Glutamatergic neuron (in vitro differentiated cells): ENCODE measurements at places on chromosomes 2 and 18.
A peak's percentile ranks its signal among the peaks of the same experiment; 100 is the strongest.

- no peak for DNase-seq
- peaks cover 10% of the 10 kb centered on the region for H3K4me1 ChIP-seq
- H3K4me3 ChIP-seq: no peak overlapping the region
- no peak overlapping the region for H3K27ac ChIP-seq
These were observed 13.8 kb downstream of the MAPK4 start for GRCh38 chr18:50573679-50574078.

- no peak overlapping the region for H3K4me3 ChIP-seq
- DNase-seq: no peak
- H3K27me3 ChIP-seq: peaks cover 4% of the 10 kb centered on the region
- H3K36me3 ChIP-seq: no peaks in the 10 kb centered on the region
- H3K4me1 ChIP-seq: peaks cover 35% of the 10 kb centered on the region
These were observed 138.3 kb downstream of the FMNL2 start for GRCh38 chr2:152473151-152473857.

DNA sequence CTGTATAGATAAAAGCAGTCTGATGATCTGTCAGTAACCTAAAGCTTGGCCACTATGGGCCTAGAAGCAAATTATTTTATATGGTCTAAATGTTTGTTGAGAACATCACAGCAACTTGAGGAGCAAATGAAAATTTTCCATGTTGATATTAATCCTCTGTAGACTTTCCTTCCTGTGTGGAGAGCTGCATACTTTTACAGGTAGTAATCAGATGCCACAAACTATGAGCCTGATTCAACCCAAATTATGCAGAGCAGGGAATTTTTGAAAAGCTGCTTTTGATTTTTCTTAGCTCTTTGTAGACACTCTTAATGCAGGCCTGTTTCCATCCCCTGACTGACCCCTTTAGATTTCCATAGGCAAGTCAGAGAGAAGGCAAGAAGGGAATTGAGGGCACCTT, 17.3 kb downstream of the PAX3 start:
- no peak overlapping the region for H3K27ac ChIP-seq
- no peaks in the 10 kb centered on the region for H3K36me3 ChIP-seq
- peaks cover 9% of the 10 kb centered on the region for H3K27me3 ChIP-seq
- no peak overlapping the region for H3K4me3 ChIP-seq
- DNase-seq: no peak

GRCh38 chr2:169073963-169074751, 4.8 kb downstream of the DHRS9 start:
- no peak for DNase-seq
- H3K36me3 ChIP-seq: no peaks in the 10 kb centered on the region
- peaks cover 2% of the 10 kb centered on the region for H3K27me3 ChIP-seq
- no peaks in the 10 kb centered on the region for H3K4me1 ChIP-seq

- no peak overlapping the region for H3K4me3 ChIP-seq
- peaks cover 8% of the 10 kb centered on the region for H3K27me3 ChIP-seq
- no peaks in the 10 kb centered on the region for H3K36me3 ChIP-seq
- no peak for DNase-seq
These were observed 115.2 kb downstream of the FMNL2 start for GRCh38 chr2:152450176-152450575.

DNA sequence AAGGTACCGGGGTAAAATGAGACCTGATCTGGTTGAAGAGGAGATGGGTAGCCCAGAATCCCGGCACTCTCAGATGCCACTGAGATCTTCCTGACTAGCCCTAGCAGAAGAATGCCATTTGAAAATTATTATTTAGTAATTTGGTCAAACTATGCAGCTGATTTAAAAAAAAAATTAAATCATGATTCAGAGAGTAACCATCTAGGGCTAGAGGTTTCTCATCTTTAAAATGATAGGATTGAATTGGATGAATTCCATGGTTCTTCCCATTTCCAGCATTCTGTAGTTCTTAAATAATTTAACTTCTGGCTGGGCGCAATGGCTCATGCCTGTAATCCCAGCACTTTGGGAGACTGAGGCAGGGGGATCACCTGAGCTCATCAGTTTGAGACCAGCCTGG, 106.1 kb downstream of the MYO1B start:
- H3K27me3 ChIP-seq: peaks cover 2% of the 10 kb centered on the region
- no peak overlapping the region for H3K4me3 ChIP-seq
- no peak for DNase-seq
- H3K4me1 ChIP-seq: peaks cover 4% of the 10 kb centered on the region

DNA sequence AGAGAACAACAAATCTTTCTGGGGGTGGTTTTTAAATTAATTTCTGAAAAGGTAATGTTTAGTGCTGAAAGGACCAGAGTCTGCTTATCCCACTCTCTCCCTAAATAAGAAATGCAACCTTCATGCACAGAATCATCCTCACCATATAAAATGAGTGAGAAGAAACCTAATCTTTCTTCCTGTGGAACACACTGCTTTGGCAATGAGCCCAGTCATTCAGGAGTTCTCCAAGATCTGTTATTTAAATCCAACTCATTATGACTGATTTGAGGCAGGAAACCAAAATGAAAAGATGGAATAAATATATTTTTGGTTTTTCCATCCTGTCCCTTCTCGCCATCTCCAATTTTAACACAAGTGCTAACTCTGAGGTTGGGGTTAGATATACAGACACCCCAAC, 228.3 kb downstream of the SRBD1 start:
- no peaks in the 10 kb centered on the region for H3K36me3 ChIP-seq
- no peak overlapping the region for H3K4me3 ChIP-seq
- no peak overlapping the region for H3K27ac ChIP-seq
- H3K4me1 ChIP-seq: no peaks in the 10 kb centered on the region

DNA sequence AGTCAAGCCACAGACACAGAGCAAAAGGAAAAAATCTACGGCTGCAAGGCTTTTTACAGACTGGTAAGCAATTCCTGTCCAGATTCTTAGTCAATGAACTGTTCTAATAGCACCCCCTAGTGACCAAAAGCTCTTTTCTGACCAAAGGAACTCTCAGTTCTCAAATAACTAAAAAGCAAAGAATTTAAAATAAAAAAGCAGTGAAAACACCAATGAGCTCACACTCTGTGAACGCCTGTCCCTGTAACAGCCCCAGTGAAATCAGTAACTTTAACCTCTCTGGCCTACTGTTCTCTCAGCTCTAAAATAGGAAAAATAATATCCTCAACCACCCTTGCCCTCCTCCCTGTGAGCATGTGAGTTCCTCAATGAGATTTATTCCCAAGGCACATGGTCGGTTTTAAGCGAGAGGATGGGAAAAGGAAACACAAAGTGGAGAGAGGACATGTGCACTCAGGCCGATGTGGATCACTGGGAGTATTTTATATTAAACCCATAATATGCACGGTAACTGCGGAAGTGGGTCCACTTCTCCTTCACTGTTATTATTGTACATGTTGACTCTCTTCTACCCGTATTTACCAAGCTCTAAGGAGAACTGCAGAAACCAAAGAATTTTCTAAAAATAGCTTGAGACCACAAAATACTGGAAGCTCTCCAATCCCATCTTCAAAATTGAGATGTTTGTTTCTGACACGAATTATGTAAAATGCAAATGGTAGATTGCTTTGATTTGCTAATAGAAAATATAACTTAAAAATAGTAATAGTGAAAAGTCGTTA, 128.5 kb downstream of the STK39 start:
- H3K4me1 ChIP-seq: no peaks in the 10 kb centered on the region
- no peak overlapping the region for H3K27ac ChIP-seq
- no peaks in the 10 kb centered on the region for H3K36me3 ChIP-seq
- no peaks in the 10 kb centered on the region for H3K27me3 ChIP-seq

GRCh38 chr2:200528228-200528627, 2.2 kb downstream of the SGO2 start:
- no peak overlapping the region for H3K27ac ChIP-seq
- DNase-seq: no peak
- H3K4me3 ChIP-seq: no peak overlapping the region
- H3K27me3 ChIP-seq: no peaks in the 10 kb centered on the region
- peaks cover 5% of the 10 kb centered on the region for H3K4me1 ChIP-seq

GRCh38 chr18:28637897-28638296, 461.0 kb upstream of the CDH2 start:
- no peaks in the 10 kb centered on the region for H3K27me3 ChIP-seq
- H3K4me3 ChIP-seq: no peak overlapping the region
- no peaks in the 10 kb centered on the region for H3K4me1 ChIP-seq

GRCh38 chr2:35871672-35872071, 483.9 kb upstream of the CRIM1 start:
- peaks cover 2% of the 10 kb centered on the region for H3K4me1 ChIP-seq
- no peak overlapping the region for H3K4me3 ChIP-seq
- peaks cover 3% of the 10 kb centered on the region for H3K27me3 ChIP-seq
- no peak for DNase-seq

DNA sequence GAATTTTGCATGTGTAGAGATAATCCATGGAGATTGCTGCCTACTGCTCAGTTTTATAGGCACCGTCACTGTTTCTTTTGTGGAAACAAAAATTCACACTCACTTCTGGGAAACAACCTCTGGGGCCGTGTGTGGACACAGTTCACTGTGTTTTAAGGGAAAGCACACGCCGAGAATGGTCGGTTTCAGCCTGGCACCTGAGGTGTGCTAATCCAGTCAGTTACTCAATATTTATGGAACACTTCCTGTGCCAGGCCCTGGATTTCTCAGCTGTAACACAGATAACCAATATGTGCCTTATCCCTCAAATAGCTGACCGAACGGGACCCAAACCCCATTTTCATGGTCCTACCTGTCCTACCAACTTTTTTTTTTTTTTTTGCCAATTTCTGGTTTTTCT, 179.6 kb downstream of the MGAT5 start:
- H3K36me3 ChIP-seq: peaks cover 7% of the 10 kb centered on the region
- no peak overlapping the region for H3K27ac ChIP-seq
- H3K4me3 ChIP-seq: no peak overlapping the region

DNA sequence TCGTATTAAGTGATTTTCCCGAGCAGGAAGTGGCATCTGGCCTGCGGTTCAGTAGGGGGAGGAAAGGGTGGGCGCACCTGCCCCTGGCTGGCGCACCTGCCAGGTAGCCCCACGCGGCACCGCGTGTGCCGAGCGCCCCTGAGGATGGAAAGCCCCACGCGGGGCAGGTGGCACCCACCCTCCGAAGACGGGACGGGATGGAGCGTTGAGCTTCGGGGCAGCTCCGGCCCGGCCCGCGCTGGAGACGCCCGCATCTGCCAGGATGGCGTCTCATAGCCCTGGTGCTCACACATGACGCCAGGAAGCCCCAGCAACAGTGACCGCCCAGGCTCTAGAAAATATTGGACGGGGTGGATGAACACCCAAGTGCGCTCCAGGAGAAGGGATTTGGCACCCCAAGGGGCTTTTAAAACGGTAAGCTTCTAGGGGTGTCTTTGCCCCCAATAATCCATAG, 2.5 kb upstream of the NFATC1 start:
- no peak overlapping the region for H3K27ac ChIP-seq
- peak overlapping the region; percentile 78 for H3K4me3 ChIP-seq
- DNase-seq: no peak
- peaks cover 17% of the 10 kb centered on the region for H3K27me3 ChIP-seq

GRCh38 chr18:62683935-62684334, 31.4 kb upstream of the PHLPP1 start:
- H3K4me3 ChIP-seq: no peak overlapping the region
- DNase-seq: no peak
- H3K27ac ChIP-seq: no peak overlapping the region
- peaks cover 6% of the 10 kb centered on the region for H3K36me3 ChIP-seq

DNA sequence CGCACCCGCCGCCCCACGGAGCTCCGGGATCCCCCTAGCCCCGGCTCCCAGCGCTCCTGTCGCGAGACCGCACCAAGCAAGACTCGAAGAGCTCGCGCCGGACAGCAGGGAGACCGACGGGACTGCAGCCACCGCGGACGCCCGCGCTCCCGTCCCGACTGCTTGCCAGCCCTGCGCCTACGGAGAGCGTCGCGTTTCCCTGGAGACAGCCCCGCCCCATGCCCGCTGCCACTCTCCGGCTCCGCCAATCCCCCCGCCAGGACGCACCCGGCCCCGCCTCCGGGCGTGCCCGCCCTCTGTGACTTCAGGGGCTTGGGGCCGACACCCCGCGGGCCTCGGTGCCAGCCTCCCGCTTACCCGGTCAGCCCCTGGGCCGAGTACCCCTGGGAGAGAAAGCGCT, at the start of gene ANKMY1:
ANKMY1 (minus strand) TSS at position 181 of the 400 bp plus-strand sequence. CDS start 653 bp downstream, outside the sequence.
- H3K27ac ChIP-seq: no peak within 1 kb of the TSS
- peak; percentile 83 for DNase-seq
- H3K4me3 ChIP-seq: peak within 1 kb of the TSS; percentile 76
- peaks cover 4% of the 10 kb centered on the region for H3K36me3 ChIP-seq

DNA sequence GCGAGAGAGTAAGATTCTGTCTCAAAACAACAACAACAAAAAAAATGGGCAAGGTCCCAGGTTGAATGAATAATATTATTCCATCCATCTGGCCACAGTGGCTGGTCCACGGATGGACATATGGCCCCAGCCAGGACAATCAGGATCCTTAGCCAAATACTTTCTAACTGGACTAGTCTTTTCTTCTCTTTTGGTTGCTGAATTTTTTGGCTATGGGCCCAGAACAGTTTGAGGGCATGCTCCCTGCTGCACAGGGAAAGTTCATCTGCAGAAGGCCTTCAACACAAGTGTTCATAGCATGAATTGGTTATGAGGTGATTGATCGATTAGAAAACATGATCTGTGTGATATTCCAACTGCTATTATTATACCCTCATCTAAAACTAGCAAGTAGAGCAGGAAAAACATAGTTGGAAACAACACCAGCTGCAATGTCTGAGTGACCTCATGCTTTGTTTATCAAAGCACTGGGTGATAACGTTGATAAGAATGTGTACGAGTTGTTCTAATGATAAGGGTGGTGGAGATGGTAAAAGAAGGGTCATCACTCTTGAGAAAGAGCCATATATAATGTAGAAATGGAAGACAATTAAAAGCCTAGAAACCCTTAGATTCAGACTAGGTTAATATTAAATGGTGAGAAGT, 47.8 kb upstream of the RNF103 start:
- H3K36me3 ChIP-seq: no peaks in the 10 kb centered on the region
- H3K4me3 ChIP-seq: no peak overlapping the region
- H3K27ac ChIP-seq: no peak overlapping the region
- H3K27me3 ChIP-seq: peaks cover 4% of the 10 kb centered on the region
- no peaks in the 10 kb centered on the region for H3K4me1 ChIP-seq

GRCh38 chr2:8421658-8422449, 260.0 kb upstream of the ID2 start:
- H3K36me3 ChIP-seq: peaks cover 4% of the 10 kb centered on the region
- no peak overlapping the region for H3K27ac ChIP-seq
- no peak for DNase-seq
- H3K4me3 ChIP-seq: no peak overlapping the region

- DNase-seq: no peak
- H3K36me3 ChIP-seq: no peaks in the 10 kb centered on the region
- H3K4me3 ChIP-seq: no peak overlapping the region
- peaks cover 9% of the 10 kb centered on the region for H3K4me1 ChIP-seq
- no peaks in the 10 kb centered on the region for H3K27me3 ChIP-seq
These were observed 248.8 kb upstream of the SLC39A10 start for GRCh38 chr2:195408196-195408595.

GRCh38 chr18:32714571-32715148, 58.2 kb downstream of the KLHL14 start:
- H3K27me3 ChIP-seq: no peaks in the 10 kb centered on the region
- H3K4me3 ChIP-seq: no peak overlapping the region
- H3K36me3 ChIP-seq: no peaks in the 10 kb centered on the region
- no peaks in the 10 kb centered on the region for H3K4me1 ChIP-seq
- no peak overlapping the region for H3K27ac ChIP-seq

DNA sequence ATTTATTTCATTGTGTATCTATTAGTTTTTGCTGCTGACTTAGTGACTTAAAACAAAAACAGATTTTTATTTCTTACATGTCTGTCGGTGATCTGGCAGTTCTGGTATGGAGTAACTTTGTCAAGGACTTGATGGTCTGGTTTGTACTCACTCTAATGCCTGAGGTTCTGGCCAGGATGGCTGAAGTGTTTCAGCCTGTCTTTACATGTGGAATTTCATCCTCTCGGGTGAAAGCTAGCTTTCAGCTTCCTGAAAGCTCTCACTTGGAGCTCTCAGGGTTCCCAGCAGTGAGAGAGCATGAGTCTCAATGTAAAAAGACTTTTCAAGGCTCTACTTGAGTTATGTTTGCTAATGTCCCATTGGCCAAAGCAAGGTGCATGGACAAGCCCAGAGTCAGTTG, 216.4 kb downstream of the NR4A2 start:
- H3K4me1 ChIP-seq: no peaks in the 10 kb centered on the region
- H3K4me3 ChIP-seq: no peak overlapping the region
- H3K36me3 ChIP-seq: no peaks in the 10 kb centered on the region
- no peak for DNase-seq
